ENCODE measurements at places on chromosomes 3 and 15.

DNA sequence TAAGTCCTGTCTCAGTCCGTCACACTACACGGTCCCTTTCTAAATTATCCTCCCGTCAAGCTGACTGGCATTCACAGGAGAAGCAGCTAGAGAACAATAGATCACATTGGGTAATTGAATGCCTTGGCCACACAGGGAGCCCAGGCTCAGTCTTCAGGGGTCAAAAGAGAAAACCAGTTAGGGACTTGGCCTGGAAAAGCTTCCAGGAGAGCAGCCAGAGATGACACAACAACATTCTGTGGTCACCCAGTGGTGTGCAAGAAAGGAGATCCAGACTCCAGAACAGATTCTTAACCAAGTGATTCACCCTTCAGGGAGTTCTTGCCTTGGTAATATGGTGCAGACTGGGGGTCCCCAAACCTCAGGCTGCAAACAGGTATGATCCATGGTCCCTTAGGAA lies 15.9 kb downstream of the ARHGAP31 start:
- DNase-seq, result no peak

- no peak for DNase-seq
Measured at GRCh38 chr3:64140651-64141050, 84.6 kb downstream of the PRICKLE2 start.

- no peak for DNase-seq
Measured at GRCh38 chr3:82080261-82080660, 318.8 kb upstream of the GBE1 start.

DNA sequence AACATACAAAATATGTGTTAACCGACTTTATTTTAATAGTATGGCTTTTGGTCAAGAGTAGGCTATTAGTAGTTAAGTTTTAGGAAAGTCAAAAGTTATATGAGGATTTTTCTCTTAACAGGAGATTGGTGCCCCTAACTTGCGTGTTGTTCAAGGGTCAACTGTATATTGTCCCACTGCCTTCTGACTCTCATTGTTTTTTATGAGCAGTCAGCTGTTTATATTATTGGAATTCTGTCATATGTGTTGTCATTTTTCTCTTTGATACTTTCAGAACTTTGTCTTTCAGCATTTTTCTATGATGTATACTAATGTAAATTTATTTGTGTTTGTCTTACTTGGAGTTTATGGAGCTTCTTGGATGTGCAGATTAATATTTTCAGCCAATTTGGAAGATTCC lies 142.1 kb upstream of the CMC1 start:
- DNase-seq, result no peak

DNA sequence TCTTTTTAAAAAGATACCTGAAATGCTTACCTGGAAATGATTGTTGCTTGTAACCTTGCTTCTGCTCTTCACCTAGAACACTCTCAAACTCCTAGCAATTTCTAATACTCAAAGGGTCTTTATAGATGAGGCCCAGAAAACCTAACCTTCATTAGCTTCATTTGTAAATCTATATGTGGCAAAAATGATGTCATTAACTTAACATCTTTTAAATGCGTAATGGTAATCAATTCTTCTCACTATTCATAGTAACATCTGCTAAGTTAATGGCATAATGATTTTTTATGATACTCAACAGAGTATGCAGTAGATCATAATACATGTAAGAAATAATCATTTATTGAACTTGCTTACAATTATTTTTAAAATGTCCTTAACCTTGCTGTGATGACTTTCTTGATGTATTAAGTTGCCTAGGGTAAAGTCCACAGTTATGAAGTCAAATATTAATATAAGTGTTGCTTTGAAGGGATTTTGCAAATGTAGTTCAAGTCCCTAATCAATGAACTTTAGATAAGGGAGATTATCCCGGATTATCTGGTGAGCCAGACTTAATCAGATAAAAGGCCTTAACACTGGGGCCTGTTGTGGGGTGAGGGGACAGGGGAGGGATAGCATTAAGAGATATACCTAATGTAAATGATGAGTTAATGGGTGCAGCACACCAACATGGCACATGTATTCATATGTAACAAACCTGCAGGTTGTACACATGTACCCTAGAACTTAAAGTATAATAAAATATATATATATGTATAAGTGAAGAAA lies 10.1 kb upstream of the SERPINI2 start:
- DNase-seq, result no peak

- DNase-seq, result peak; percentile 37
Measured at GRCh38 chr3:142180761-142181362, 31.5 kb upstream of the TFDP2 start.

DNA sequence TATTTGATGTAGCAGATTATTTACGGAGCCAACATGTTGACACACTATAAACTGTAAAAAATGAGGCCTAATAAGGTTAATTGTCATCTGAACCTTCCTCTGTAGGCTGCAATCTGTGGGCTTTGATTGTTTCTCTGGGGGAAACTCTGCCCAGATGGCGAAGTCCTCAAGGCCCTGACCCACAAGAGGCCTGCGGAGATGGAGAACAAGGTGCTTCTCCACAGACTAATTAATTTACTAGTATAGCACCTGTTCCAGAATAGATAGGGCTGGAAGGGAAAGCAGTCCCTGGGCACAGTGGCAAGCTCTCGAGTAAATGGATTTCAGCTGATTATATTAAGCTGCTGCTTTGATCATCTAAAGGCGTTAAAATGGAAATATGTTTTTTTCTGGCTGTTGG lies 338.8 kb upstream of the DNAJC19 start:
- no peak for DNase-seq

DNA sequence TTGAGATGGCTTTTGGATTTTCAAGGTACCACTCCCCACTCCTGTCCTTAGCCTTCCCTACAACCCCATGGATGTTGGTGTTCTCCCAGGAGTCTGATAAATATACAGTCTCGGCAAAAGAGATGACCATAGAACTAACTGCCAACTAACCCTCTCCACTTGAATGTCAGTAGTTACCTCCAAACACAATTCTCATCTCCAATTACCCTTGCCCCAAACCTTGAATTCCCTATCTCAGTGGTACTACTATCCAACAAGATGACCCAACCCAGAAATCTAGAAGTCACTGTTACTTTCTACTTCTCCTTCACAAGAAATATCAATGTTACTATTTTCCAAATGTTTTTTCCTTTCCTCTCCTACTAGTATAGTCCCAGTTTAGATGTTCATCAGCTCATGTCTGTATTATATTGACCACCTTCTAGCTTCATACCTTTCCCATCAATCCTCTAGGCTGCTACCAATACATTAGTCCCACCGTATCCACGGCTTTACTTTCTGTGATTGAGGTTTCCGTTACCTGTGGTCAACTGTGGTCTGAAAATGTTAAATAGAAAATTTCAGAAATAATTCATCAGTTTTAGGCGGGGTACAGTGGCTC lies 38.1 kb downstream of the PIGB start:
- no peak for DNase-seq

- no peak for DNase-seq
Measured at GRCh38 chr15:53448232-53449015, 311.0 kb downstream of the WDR72 start.

- no peak for DNase-seq
Measured at GRCh38 chr15:64991536-64992135, 1.9 kb upstream of the SPG21 start.

DNA sequence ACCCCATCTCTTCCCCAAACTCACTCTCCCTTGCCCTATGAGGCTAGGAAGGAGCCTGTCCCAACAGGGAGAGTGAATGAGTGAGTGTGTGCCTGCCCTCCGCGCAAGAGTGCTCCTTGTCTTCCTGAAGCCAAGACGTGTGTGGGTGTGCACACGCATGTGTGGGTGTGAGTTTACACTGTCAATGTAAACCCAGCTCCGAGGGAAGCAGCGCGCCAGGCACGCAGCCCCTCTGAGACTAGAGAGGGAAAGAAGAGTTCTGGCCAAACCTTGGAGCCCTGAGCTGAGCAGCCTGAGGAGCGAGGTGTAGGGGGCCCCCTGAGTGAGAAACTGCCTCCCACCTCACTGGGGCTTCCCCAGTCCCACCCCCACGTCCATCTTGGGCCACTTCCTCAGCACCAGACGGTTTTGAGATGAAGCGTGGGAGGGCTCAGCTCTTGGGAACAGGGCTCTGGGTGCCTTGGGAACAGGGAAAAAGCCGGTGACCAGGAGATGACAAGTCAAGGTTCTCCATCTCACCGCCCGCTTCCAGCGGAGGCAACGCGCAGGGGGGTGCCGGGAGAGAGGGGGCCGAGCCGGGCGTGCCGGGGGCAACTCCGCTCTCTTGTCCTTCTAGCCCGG lies 5.1 kb downstream of the MECOM start:
- DNase-seq, result no peak

DNA sequence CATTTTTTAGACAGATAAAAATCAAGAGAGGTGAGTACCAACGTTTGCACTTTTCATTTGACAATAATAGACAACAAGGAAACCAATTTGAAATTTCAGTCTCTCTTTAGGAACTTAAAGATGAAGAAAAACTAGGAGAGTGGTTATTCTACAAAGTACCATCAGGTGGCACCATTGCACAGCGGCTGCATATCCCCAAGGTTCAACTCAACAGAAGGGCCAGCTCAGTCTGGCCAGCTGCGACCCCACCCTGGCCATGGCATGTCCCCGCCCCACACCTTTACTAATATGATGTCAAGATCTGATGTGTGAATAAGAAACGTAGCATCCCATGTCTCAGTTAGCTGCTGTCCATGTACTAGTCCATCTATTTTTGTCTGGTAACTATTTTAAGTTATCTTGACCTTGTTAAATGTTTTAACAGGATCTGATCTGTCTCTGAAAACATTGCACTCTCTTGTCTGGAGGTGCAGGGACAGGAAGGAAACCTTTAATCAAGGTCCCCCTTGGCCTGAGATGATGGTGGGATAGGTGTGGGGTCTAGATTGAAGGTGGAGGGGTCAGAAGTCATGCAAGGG lies 35.5 kb upstream of the CGNL1 start:
- no peak for DNase-seq

DNA sequence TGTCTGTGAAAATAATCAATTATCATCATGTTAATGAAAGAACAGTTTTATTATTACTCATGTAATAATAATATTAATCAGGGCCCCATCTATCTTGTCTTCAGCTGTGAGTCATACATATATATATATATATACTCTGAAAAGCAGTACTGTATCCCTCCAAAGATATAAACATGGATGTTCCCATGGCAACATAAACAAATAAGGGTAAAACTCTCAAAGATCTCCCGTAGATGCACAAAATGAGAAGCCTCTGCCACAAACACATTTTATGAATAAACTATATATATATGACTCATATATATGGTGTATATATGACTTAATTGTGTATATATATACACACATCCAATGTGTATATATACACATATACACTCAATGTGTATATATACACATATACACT lies 163.8 kb upstream of the ARHGEF26 start:
- no peak for DNase-seq

GRCh38 chr3:131371688-131372066 lies 9.9 kb upstream of the NUDT16 start:
- no peak for DNase-seq

DNA sequence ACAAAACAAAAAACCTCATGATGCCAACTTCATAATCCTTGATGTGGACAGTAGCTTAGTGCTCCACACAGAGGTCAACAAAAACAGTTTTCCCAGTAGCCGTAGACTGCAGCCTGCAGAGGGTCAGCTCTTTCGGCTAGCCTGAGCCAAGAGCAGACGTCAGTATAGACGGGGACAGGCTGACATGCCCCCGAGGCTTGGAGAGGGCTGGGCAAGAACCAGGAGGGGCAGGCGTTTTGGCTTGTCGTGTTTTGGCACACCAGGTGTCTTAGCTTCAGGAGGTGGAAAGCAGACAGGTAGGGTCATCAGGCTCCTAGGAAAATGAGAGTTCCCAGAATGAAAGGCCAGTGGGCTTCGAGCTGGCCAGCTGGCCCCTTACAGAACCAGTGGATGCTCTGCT lies 21.8 kb downstream of the CAND2 start:
- DNase-seq, result no peak

GRCh38 chr3:146780251-146780650 lies 175.1 kb upstream of the PLSCR5 start:
- no peak for DNase-seq

- DNase-seq, result no peak
Measured at GRCh38 chr15:100922192-100923040, 3.3 kb downstream of the LRRK1 start.

DNA sequence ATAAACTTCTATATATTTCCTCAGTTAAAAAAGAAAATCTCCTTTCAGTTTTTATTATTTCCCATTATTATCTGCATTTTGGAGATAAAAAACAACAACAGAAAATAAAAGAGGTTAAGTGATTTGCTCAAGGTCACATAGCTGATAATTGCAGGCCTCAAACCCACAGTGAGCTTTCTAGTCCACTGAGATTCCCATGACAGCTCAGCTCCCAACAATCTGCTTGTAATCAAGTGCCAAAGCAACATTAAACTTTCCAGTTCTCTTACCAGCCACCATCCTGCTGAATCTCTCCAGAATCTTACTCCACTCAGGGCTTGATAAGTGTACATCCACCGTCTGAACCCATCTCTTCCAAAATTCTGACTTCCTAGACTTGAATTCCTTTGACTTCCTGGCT lies 318.2 kb upstream of the SEMA6D start:
- DNase-seq, result no peak

DNA sequence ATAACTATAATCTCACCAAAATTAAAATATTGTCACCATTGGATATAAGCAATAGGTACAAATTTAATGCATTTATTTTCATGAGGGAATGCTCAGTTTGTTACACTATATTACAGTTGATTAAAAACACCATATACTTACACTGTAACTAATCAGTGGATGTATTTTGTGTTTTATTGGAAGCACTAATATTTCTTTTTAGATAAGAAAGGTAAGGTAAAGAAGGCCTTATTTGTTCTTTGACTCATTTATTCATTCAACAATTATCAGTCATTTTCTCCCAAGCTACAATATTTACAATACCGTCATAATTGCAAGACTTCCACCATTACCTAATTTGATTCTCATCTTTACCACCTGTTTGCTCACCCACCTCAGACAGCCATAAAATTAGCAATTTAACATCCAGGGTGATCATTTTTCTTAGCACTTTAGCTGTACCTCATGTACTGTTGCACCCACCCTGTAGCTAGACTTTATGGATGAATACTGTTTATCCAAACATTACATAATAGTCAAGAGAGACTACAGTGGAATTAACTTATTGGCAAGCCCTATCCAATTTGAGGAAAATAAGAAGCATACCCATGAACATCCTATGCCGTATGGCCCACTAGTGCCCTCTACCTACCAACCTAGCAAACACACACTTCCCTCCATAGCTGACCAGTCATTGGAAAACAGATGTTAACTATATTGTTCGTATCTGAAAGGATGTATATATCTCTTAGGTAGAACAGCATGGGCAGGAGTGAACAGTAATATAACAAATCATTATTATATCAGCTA lies 229.6 kb downstream of the BBX start:
- DNase-seq, result no peak

GRCh38 chr3:53744351-53744750 lies 101.9 kb downstream of the CHDH start:
- DNase-seq, result no peak

- no peak for DNase-seq
Measured at GRCh38 chr3:133855002-133855370, 40.7 kb downstream of the RAB6B start.

GRCh38 chr3:10933021-10933420 lies 59.5 kb upstream of the SLC6A1 start:
- no peak for DNase-seq
